Activated CD4-positive, alpha-beta T cell treated with anti-CD3 and anti-CD28 coated beads for 1 hour (primary cell): ENCODE measurements at places on chromosomes 2 and 18.

GRCh38 chr18:10727477-10727876 lies 201.7 kb downstream of the NAPG start:
- no peak for DNase-seq

GRCh38 chr2:129756276-129756675 lies 223.2 kb upstream of the RAB6C start:
- no peak for DNase-seq

DNA sequence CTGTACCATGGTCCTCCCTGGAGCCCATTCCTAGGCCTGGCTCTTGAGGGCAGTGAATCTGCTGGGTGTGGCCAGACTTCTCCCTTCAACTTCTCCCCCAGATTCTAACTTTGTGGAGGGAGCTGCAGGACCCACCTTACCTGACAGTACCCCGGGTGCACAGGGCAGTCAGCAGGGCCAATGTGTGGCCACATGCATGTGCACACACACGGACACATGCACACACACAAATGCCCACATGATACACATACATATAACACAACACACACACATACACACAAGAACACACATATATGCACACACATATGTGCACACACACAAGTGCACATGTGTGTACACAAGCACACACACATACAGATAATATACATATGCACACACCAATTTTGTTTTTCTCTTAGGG lies 300.0 kb upstream of the HS6ST1 start:
- no peak for DNase-seq

DNA sequence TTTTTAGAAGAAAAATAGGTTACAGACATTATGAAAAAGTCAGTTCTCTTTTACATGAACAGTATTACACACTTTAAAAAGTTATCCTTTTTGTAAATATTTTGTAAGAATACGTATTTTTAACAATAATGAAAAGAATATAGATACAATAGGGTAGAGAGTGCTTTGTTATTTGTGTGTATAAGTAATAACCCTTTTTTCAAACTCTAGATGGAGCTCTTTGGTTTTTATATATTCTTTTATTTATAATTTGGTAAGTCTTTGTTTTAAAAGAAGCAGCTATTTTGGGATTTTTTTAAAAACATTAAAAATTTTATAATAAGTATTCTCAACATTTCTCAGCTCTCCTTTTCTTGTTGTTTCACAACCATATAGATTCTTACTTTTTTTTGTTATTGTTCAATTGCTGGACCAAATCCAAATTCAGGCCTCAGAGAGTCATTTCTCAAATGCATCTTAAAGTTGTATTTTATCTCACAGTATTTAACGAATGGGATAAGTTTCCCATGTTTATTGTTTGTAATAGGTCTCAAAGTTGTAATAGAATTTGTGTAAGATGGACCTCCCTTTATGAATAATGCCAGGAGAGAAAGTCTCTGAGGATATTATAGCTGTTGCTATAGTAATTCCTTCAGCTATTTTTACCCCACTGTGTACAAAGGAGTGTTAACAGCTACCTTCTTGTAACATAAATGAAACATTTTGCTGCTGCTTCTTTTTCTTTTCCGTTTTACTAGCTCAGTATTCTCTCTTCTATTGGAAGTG lies 46.4 kb downstream of the ACYP2 start:
- DNase-seq: no peak

DNA sequence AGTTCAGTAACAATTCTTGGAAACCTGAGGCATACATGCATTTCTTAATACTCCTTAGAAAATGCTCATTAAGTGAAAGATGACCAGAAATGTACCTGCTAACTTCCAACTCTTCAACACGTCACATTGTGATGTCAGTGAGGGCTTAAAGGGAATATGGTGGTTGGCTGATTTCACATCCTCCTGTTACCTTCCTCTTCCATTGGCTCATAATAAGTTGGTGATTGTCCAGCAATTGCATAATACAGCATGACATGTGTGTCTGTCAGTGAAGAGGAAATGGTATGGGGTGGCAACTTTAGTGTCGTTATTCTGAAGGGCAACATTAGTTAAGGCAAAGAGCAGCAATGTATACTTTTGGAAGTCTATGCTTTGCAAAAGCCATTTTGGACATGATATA lies 26.0 kb downstream of the PLEK start:
- no peak for DNase-seq

- no peak for DNase-seq
Measured at GRCh38 chr18:79940814-79941472, 10.5 kb downstream of the SLC66A2 start.

DNA sequence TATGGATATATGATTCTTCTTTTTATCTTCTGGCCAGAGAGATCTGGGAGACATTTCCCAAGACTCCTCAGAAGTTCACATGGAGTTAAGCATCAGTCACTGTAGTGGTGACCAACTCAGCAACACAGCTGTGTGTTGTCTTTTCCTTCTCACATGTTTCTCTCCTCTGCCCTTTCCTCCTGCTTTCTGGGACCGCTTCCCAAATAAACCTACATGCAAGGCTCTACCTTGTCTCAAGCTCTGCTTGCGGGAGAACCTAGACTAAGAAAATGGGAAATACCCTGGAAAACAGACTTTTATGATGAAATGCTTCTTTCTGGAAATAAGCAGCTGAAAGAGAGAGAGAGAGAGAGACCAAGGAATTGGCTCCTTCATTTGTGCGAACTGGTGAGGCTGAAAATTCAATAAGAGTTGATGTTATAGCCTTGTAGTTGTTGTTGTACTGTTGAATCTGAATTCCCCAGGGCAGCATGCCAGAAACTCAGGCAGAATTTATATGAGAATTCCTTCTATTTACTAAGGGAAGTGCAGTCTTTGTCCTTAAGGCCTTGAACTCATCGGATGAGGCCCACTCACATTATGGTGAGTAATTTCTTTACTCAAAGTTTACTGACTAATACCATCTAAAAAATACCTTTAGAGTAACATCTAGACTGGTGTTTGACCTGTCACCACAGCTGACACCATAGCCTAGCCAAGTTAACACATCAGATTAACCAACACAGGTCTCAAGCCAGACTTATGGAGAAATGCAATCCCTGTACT lies 22.7 kb upstream of the DSC1 start:
- DNase-seq: no peak

DNA sequence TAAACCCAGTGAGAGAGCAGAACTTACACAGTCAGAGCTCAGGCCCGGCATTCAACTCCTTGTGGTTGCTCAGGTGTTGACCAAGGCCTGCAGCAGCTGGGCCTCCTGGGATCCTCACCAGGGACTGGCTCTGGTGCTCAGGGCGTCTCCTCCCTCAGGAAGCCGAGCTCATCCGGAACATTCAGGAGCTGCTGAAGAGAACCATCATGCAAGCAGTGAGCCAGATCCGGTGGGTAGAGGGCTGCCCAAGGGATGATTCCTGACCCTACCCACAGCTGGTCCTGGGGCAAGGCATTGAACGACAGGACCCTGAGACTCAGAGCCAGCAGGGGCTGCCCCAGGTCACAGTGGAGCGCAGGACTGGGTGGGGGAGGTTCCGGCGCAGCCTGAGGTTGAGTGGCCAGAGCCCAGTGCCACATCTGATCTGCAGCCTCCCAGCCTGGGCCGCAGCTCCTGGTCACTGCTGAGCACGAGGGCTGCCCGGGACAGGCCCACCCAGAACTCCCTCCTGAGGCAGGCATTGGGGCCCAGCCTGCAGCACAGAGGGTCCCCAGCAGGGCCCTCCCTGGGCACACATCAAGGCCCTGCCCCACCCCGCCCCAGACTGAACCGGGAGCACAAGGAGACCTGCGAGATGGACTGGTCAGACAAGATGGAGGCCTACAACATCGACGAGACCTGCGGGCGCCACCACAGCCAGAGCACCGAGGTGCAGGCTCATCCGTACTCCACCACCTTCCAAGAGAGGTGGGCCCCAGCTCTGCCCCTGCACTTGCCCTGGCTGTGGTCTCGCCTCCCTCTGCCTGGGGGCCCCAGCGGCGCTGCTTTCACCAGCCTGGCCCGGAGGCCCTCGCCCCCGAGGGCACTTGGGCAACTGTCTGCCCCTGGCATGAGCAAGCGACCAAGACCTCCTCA lies 2.4 kb downstream of the TEKT4 start:
- DNase-seq: no peak

DNA sequence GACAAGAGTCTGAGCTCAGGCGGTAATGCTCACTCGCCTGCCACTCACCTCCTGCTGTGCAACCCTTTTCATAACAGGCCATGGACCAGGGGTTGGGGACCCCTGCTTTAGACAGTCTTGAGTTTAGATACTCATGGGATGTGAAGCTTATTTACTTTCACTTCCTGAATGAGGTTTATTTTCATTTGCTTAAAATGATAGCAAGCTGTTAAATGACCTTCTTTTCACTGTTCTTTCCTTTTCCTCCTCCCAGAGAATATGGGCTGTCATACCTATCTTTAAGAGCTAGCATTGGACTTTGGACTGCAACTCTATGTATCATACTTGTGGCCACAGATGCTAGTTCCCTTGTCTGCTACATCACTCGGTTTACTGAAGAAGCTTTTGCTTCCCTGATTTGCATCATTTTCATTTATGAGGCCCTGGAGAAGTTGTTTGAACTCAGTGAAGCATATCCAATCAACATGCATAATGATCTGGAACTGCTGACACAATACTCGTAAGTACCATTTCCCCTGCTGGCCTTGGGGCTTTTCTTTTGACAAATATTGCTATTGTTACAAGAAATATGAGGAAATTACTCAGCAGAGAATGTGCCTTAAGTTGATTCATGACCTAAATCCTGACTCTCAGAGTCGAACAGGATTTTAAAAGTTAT lies 168.5 kb downstream of the DPP4 start:
- no peak for DNase-seq

GRCh38 chr2:186486651-186487647 lies 889 bp downstream of the ZC3H15 start:
- DNase-seq: no peak

- DNase-seq: no peak
Measured at GRCh38 chr2:229519655-229520430, 194.5 kb downstream of the DNER start.

GRCh38 chr2:70029814-70030409 lies 57.4 kb upstream of the PCBP1 start:
- DNase-seq: no peak

GRCh38 chr18:41504316-41504715 lies 450.7 kb upstream of the PIK3C3 start:
- no peak for DNase-seq

DNA sequence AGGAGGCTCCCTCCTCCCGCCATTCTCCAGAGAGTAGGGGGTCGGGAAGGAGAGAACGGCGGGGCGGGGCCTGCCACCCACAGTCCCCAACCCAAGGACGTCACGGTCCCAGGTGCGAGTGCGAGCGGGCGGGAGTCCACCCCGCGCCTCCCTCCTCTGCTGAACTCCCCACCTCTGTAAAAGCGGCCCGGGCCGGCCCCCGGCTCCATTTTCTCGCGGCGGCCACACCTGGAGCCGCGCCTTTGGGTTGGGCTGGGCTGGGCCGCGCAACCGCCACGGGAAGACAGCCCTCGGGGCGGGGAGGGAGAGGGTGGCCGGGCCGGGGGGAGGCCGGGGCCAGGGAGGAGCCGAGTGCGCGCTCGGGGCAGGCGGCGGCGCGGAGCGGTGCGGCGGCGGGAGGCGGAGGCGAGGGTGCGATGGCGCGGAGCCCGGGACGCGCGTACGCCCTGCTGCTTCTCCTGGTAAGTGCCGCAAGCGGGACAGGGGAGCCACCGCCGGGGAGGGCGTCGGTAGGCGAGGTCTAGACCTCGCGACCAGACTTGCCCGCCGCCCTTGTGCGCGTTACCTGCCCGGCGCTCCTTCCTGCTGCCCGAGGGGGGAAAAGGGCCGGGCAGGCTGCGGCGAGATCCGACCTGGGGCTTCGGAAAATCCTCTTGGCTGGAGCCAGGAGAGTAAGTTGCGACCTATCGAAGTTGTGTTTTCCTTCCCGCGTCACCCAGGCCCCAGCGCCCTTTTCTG lies at the start of gene DSG2:
Gene DSG2 (plus strand): TSS at position 342 of the 738 bp plus-strand sequence. CDS start 75 bp downstream, at position 417.
- DNase-seq: no peak

DNA sequence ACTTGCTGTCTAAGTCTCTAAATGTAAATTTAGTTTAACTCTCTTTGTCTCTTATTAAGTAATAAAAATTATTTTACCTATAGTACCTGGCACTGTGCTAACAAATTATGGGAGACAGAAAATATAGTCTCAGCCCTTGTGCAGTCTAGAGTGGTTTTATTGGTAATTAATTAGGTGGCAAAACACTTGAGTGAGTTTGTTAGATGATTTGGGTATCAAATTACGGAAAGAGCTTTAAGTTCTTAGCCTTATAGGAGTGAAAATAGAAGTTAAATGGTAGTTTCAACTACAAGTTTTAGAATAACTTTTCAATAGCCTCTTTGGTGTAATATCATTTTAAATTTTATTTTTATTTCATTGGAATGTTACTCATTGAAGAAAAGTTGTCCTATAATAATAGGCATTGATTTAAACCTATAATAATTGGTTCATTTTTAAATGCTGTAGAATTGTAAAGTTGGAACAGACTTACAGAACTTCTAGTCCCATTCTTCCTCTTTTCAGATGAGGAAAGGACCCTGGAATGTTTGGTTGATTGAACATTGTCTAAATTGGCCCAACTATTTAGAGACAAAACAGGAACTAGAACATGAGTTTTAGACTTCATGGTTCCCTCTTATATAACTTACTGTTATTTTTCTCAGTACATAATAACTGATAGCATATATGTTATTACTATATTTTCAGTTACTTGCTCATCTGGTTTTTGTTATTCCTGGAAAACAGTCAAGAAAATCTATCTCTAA lies 10.2 kb upstream of the HTR2B start:
- no peak for DNase-seq

DNA sequence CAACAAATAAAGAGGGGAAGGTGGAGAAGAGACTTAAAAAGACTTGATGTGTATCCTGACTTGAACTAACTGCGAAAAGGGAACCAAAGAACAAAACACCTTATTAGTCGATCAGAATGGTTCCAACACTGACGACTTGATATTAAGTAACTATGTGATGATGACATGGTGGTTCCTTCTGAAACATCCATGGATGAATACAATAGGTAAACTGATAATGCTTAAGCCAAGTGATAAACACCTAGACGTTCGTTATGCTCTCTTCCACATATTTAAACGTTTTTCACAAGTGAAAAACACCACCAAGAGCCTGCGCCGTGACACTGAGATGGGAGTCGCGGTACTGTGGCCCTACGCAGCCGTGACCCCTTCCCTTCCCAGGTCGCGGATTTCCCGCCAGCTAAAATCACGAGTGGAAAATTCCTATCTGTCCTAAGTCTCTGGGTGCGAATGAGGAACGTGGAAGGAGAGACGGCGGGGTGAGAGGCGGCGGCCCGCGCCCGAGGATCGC lies 797 bp downstream of the TTC32 start:
- no peak for DNase-seq

DNA sequence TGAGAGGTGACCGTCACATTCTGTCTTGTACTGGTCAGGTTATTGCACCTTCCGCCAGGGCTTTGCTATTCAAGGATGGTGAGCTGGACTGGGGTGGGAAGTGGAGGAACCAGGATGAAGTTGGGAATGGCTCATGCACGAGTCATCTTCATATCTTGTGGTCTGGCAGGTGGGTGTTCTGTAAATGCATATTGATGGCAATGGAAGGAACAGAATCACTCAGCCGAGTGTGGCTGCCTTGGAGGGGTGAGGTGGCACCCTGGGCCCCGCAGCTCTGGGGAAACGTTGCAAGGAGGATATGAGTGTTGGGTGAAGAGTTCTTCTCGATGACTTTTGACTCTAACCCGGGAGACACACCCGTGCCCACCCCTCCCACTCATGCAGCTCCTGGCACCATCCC lies 1.2 kb downstream of the NEU2 start:
- DNase-seq: no peak

GRCh38 chr2:131584380-131584779 lies 56.7 kb downstream of the CCDC74A start:
- no peak for DNase-seq

- DNase-seq: no peak
Measured at GRCh38 chr2:152319822-152320570, 15.0 kb upstream of the FMNL2 start.

GRCh38 chr2:26651470-26651771 lies 10.3 kb upstream of the CIB4 start:
- no peak for DNase-seq
